ENCODE measurements at places on chromosomes 3 and 15.

DNA sequence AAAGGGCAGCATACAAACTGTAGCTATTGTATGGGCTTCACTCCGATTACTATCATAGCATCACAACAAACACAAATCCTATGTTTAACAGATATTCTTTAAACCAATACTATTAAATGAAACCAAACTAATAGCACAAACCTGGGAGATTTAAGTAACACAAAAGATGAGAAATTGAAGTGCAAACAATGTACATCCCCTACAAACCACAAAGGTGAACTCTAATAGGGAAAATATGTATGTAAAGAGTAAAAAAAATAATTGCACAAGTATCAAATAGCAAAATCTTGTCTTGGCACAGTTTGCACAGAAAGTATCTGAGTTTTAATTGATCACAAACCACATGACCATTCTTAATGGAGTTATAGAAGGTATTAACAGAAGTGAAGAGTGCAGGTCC lies 138.5 kb downstream of the CPNE4 start:
- no peak for DNase-seq

- no peak for DNase-seq
These were observed at the start of gene SNTN for GRCh38 chr3:63652066-63652725. SNTN (plus strand) TSS chr3:63652675; CDS start chr3:63652688, 13 bp downstream.

- DNase-seq, result no peak
These were observed 1102.2 kb downstream of the TUSC7 start for GRCh38 chr3:117811786-117812185.

- no peak for DNase-seq
These were observed 190.9 kb downstream of the ADAMTS9 start for GRCh38 chr3:64496786-64497490.

DNA sequence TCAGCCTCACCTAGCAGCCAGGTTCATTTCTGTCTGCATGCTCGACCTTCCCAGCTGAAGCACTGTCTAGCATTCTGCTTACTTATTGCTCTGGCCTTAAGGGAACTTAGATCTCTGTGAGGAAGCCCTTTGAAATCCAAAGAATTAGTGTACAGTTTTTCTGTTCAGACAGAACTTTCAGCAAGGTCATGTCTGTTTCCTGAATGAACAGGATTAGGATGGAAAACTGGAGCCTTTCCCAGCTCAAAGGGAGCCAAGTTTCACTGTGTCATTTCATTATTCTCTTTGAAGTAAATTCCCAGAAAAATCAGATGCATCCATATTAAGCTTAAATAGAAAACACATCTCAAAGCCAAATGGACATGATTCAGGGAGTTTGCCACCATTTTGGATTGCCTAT lies 457.3 kb upstream of the KCNMB2 start:
- DNase-seq, result no peak

DNA sequence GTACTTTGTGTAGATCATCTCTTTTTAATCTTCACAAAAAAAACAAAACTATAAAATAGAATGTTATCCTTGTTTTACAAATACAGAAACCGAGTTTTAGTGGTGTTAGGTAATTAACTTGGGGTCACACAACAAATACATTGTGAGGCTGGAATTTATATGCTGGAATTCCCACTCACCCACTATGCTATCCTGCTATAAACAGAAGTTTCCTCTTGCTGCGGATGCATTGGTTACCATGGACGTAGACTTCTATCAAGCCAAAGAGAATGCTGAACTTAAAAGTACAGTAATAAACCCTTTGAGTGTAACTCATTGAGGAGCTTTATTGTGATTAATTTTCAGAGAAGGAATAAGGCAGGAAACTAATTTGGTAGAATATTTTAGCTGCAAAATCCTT lies 9.2 kb downstream of the SNAP23 start:
- DNase-seq, result no peak
